ENCODE measurements at places on chromosomes 11 and 22. TPM values are rescaled to one million over a fixed set of nuclear protein-coding genes. Genes with fewer than 3 reads are reported as not detected.

SYVN1 gene
- 18.1 TPM for total RNA-seq

GSTT2 gene
- not detected for total RNA-seq

MS4A6A gene
- total RNA-seq, result not detected

CYP2D6 gene
- 0.28 TPM for total RNA-seq

ARL2 gene
- 132 TPM for total RNA-seq

LINC01488 gene
- total RNA-seq, result not detected

MRGPRE gene
- total RNA-seq, result not detected

Measured in airway epithelial cell (primary cell).